B cell (primary cell): ENCODE measurements at places on chromosomes 12 and 14.

- H3K27me3 ChIP-seq: no peaks in the 10 kb centered on the region
- DNase-seq: no peak
- H3K4me1 ChIP-seq: peaks cover 8% of the 10 kb centered on the region
- H3K36me3 ChIP-seq: peaks cover 35% of the 10 kb centered on the region
These were observed 8.9 kb downstream of the RSRC2 start for GRCh38 chr12:122517877-122518276.

- no peak overlapping the region for H3K27ac ChIP-seq
- no peak for DNase-seq
- H3K4me3 ChIP-seq: no peak overlapping the region
These were observed 150.2 kb downstream of the SSPN start for GRCh38 chr12:26345471-26346003.

GRCh38 chr12:94327809-94328208 is 131.9 kb downstream of the CEP83 start:
- H3K4me1 ChIP-seq: no peaks in the 10 kb centered on the region
- H3K36me3 ChIP-seq: no peaks in the 10 kb centered on the region
- no peak overlapping the region for H3K4me3 ChIP-seq
- no peak for DNase-seq

DNA sequence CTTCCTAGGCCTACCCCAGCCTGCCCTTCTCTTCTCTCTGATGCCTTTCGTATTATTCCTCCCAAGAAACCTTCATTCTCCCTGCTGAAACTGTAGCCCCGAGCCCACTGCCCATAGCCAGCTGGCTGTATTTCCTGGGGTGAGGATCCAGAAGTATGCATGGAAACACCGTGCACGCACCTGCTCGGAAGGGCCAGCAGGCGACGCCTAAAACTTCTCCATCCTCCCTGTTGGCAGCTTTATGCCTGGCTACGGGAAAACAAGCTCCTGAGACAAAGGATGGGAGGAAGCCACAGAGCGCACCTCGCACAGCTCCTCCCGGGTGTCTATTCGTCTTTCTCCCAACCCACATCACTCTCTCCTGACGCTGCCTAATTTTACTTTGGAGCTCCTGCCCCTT is 69.0 kb upstream of the CAPRIN2 start:
- H3K36me3 ChIP-seq: no peaks in the 10 kb centered on the region
- DNase-seq: no peak
- no peaks in the 10 kb centered on the region for H3K27me3 ChIP-seq
- H3K27ac ChIP-seq: no peak overlapping the region

- no peak for DNase-seq
- H3K4me1 ChIP-seq: no peaks in the 10 kb centered on the region
- no peak overlapping the region for H3K4me3 ChIP-seq
- no peaks in the 10 kb centered on the region for H3K27me3 ChIP-seq
These were observed 166.9 kb downstream of the NELL2 start for GRCh38 chr12:44709166-44709565.

GRCh38 chr12:128753438-128753837 is 70.3 kb downstream of the SLC15A4 start:
- H3K27me3 ChIP-seq: no peaks in the 10 kb centered on the region
- no peak for DNase-seq
- no peaks in the 10 kb centered on the region for H3K36me3 ChIP-seq
- no peaks in the 10 kb centered on the region for H3K4me1 ChIP-seq
- no peak overlapping the region for H3K27ac ChIP-seq

DNA sequence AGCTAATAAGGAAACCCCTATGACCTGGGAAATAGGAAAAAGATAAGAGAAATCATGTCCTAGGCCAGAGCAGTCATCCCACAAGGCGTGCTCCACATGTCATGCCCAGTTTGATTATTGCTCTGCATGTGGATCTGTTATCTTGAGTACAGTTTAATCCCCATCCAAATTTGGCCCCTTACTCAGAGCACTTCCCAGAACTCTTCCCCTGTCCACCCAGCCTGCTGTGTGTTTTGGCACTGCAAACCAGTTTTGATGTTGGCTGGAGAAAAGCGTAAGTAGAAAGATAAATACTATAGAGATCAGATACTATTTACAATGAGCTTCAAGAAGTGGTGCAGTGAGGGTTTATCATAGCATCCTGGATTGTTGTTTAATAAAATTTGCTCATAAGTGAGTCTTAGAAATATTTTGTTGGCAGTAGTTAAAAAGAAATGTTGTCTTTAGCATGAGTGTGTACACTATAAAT is 83.8 kb downstream of the PTPRB start:
- no peaks in the 10 kb centered on the region for H3K27me3 ChIP-seq
- DNase-seq: no peak
- no peaks in the 10 kb centered on the region for H3K4me1 ChIP-seq
- H3K27ac ChIP-seq: no peak overlapping the region
- no peak overlapping the region for H3K4me3 ChIP-seq
